ENCODE measurements at places on chromosomes 7 and 10. TPM values are rescaled to one million over a fixed set of nuclear protein-coding genes. Genes with fewer than 3 reads are reported as not detected.
A peak's percentile ranks its signal among the peaks of the same experiment; 100 is the strongest.

Gene PTN
- 2.3 TPM for total RNA-seq

- no peak for DNase-seq
These were observed 17.0 kb downstream of the FAM131B start for GRCh38 chr7:143345428-143345900.

- no peak for DNase-seq
These were observed 72.4 kb downstream of the AUTS2 start for GRCh38 chr7:69670701-69671100.

- no peak for DNase-seq
These were observed 607.8 kb downstream of the PARD3 start for GRCh38 chr10:34207343-34207742.

- no peak for DNase-seq
These were observed 180.9 kb downstream of the ANK3 start for GRCh38 chr10:60208676-60209269.

Gene CLDN15
- 7.6 TPM for total RNA-seq

- no peak for DNase-seq
These were observed 64.8 kb upstream of the YAE1 start for GRCh38 chr7:39501358-39501757.

DNA sequence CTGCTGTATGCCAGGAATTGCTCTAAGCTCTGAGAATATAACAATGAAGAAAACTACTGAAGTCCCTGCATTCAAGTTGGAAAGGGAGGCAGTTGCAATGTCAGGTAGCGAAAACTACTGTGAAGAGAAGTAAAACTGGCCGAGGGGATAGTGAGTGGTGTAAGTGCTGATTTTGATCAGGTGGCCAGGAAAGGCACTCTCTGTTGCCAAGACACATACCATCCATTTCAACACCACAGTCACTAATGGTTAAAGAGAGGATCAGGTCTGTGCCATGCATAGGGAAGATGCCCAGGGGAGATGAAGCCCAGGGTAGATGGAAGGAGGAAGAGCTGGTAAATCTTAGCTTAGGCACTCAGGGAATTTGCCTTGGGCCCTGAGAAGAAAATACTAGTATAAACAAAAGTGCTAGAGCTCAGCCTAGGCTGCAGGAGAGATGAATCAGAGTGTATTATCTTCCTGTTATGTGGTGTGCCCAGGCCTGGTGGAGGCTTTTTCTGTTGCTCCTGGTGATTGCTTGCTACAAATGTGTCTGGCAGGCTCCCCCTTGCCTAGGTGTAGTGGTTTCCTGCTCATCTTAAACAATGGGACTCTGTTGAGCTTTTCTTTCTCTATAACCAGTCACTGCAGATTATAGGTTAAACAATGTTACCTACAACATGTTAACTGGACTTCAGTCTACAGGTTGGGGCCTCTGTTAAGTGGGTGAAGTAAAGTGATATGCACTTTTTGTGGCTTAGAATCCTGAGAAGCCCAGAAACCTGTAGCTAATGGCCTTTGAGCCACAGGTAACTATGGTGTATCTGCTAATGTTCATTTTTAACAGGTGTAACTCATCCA, 125.5 kb downstream of the LRRC4 start:
- DNase-seq, result no peak

DNA sequence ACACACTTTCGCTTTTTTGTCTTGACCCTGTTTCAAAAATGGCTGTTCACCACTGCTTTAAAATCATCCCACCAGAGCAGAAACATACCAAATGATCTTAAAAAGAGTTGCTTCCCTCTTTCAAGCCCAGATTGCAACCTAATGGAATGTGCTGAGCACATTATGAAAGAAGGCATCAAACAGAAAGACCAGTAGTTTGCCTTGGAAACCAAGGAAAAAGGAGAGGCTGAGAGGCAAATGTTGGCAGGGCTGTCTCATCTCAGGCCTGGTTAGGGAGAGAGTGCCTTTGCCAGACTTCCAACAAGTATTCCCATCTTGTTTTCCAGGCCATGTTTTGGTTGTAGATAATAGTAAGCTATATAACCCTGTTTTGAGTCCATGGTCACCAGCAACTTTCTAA, 64.3 kb downstream of the ABCB4 start:
- DNase-seq, result no peak

- DNase-seq, result no peak
These were observed 33.5 kb downstream of the EEPD1 start for GRCh38 chr7:36186359-36187121.

DNA sequence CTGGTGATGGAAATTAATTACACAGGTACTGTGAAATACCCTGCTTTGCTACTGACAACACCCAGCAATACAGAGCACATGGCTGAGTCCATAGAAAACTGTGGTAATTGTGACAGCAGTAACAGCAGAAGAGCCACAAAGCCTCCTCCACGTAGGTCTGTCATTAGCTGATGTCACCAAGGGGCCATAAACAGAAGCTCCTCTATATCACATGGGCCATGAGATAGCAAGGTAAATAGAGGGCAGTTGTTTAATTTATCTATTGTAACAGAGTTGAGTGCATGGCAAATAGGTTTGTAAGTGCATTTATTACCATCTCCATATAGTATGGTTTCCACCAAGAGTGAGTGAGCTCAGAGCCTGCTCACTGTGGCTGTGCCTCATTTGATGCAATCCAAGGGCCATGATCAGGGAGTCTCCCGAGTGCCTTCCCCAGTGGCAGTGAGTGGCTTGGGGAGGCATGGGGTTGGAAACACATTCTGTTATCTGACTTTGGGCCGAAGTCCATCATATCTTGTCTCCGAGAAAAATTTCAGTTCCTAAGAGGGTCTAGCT, 281.2 kb downstream of the SKAP2 start:
- DNase-seq, result no peak

Gene CLDN3
- 0.32 TPM for total RNA-seq

- DNase-seq, result no peak
These were observed 124.0 kb upstream of the ZEB1 start for GRCh38 chr10:31194986-31195385.

DNA sequence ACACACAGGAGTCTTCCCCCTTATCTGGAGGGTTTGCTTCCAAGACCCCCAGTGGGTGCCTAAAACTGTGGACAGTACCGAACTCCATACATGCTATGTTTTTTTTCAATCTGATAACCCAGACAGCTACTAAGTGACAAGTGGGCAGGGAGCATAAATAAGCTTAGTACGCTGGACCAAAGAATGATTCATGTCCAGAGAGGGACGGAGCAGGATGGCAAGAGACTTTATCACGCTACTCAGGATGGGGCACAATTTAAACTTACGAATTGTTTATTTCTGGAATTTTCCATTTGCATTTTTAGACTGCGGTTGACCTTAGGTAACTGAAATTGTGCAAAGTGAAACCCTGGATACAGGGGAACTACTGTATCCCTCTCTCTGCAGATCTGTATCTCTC, 410.0 kb upstream of the MKI67 start:
- no peak for DNase-seq

DNA sequence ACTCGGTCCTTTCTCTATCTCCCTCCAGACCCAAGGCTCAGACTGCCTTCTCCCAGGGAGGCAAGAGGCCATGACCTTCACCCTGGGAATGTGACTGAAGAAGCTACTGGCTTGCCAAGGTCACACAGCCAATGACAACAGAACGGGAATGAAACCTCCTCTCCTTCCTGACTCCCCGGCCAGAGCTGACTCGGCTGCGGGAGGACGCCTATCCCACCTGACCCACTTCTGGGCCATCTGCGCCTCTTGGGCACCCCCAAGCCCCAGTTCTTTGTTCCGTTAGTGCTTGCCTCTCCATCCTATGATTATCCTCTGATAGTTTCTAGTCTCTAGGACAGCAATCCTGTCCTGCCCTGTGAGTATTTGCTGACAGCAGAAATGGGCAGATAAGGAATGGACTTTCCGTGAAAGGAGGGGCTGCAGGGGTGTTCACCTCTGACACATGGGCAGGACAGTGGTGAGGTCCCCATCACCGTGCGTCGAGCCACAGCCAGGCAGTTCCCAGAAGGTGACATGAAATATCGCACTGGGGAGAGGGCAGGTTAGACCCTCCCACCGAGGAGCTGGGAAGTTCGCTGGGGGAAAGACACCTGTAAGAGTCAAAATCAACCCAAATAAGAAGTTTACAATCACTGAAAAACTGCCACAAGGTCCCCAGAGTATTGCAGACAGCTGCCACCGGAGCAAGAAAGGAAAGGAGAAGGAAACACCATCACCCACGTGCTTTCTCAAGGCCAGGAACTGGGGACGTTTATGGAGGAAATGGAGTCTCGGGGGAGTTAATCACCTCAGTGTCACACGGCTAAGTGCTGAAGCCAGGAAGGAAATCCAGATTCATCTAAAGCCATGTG, 63.0 kb downstream of the INSIG1 start:
- DNase-seq, result peak; percentile 39

DNA sequence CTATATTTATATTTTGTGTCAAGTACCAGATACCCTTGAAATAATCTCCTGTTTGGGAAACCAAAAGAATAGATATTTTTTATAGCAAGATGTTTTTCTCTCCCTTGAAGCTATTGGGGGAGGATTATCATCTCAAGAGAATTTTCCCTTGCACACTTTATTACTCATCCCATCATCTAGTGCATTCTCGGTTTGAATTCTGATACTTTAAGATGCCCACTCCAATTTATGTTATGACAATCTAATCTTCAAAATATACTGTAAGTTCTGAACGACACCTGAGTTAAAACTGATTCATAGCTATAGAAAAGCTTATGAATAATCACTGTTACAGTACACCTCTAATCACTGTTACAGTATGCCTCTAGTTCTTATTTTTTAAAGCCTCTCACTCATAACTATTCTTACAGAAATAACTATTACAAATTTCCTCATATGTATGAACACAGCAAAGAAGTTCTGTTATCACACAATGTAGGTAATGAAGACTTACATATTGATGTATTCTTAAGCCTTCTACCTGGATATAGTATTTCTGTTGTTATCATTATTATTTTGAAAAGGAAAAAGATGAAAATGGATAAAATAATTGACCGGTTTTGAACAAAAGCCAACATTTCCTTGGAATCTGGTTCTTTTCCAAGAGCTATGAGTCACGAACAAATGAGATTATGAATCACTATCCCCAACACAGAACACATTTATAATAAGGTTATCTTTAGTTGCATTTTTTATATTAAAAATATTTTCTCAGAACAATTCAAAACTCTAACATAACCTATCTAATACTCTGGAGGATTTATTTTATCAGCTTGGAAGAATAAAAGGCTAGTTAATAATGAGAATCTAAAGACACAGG, 72.3 kb upstream of the FAM13C start:
- DNase-seq, result no peak

Gene OPN1SW
- total RNA-seq, result not detected

Gene SPAM1
- not detected for total RNA-seq

- no peak for DNase-seq
These were observed 114.8 kb upstream of the DIP2C start for GRCh38 chr10:804191-804781.

All from chondrocyte (in vitro differentiated cells).